Activated CD4-positive, alpha-beta T cell treated with anti-CD3 and anti-CD28 coated beads, Interleukin-2, amount 10 ng/mL, durations not matched to agents 24 days and 14 days (primary cell): ENCODE measurements at places on chromosomes 5 and 9. TPM values are rescaled to one million over a fixed set of nuclear protein-coding genes. Genes with fewer than 3 reads are reported as not detected.

The DAPK1 gene
- total RNA-seq = 2.2 and 3.6 TPM in 2 replicates

The GTF2H2 gene
- 37.2 and 41.1 TPM in 2 replicates for total RNA-seq

The GHR gene
- not detected in 2 replicates for total RNA-seq

The CEP72 gene
- 33.2 and 36.0 TPM in 2 replicates for total RNA-seq

The CTXN3 gene
- total RNA-seq = not detected in 2 replicates

The PCDHGA5 gene
- 0.19 and 0.51 TPM in 2 replicates for total RNA-seq

The EGFL7 gene
- total RNA-seq = 3.2 and 3.5 TPM in 2 replicates

The ISL1 gene
- not detected in 2 replicates for total RNA-seq
